ENCODE measurements at places on chromosomes 12 and 14. TPM values are rescaled to one million over a fixed set of nuclear protein-coding genes. Genes with fewer than 3 reads are reported as not detected.
A peak's percentile ranks its signal among the peaks of the same experiment; 100 is the strongest.

Gene GPR162
- 0.24 TPM for total RNA-seq

- H3K4me1 ChIP-seq, result peaks cover 73% of the 10 kb centered on the region
- no peak overlapping the region for H3K27ac ChIP-seq
- DNase-seq, result no peak
- H3K27me3 ChIP-seq, result no peaks in the 10 kb centered on the region
- peaks cover 18% of the 10 kb centered on the region for H3K36me3 ChIP-seq
- H3K4me3 ChIP-seq, result no peak overlapping the region
Measured at GRCh38 chr14:50041980-50042379, 74.4 kb downstream of the VCPKMT start.

- peaks cover 25% of the 10 kb centered on the region for H3K4me1 ChIP-seq
- no peaks in the 10 kb centered on the region for H3K27me3 ChIP-seq
- H3K36me3 ChIP-seq, result peaks cover 9% of the 10 kb centered on the region
- no peak for DNase-seq
Measured at GRCh38 chr14:69068744-69069421, 84.0 kb downstream of the DCAF5 start.

- H3K36me3 ChIP-seq, result no peaks in the 10 kb centered on the region
- no peak for DNase-seq
- no peak overlapping the region for H3K27ac ChIP-seq
- H3K27me3 ChIP-seq, result no peaks in the 10 kb centered on the region
- no peak overlapping the region for H3K4me3 ChIP-seq
- no peaks in the 10 kb centered on the region for H3K4me1 ChIP-seq
Measured at GRCh38 chr12:41076114-41076513, 112.0 kb upstream of the PDZRN4 start.

GRCh38 chr12:115452751-115453281 is 768.8 kb upstream of the TBX3 start:
- no peak overlapping the region for H3K27ac ChIP-seq
- DNase-seq, result no peak
- H3K36me3 ChIP-seq, result no peaks in the 10 kb centered on the region

Gene KRT75
- not detected for total RNA-seq

Gene AQP6
- not detected for total RNA-seq

Gene TOGARAM1
- total RNA-seq, result 3.3 TPM

Gene AQP5
- total RNA-seq, result not detected

Gene TBX3
- not detected for total RNA-seq

Gene PDZRN4
- not detected for total RNA-seq

Gene SLC5A8
- not detected for total RNA-seq

DNA sequence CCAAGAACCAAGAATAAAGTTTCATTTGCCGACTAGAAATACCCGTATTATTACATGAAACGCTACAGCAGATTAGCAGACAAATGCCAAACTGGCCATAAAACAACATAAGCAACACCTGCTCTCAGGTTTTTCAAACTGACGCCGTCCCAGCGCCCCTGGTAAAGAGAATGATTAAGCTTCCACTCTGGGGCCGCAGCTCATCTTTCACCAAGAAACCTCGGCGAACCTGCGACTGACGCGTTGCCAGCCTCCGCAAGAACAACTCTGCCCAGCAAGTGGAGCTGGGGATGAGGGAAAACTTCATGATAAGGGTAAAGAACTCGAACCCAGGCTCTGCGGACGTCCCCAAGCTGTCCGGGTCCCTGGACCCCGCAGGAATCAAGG is 530 bp downstream of the ARL1 start:
- peak; percentile 44 for DNase-seq
- peak overlapping the region; percentile 93 for H3K4me3 ChIP-seq
- no peaks in the 10 kb centered on the region for H3K27me3 ChIP-seq

DNA sequence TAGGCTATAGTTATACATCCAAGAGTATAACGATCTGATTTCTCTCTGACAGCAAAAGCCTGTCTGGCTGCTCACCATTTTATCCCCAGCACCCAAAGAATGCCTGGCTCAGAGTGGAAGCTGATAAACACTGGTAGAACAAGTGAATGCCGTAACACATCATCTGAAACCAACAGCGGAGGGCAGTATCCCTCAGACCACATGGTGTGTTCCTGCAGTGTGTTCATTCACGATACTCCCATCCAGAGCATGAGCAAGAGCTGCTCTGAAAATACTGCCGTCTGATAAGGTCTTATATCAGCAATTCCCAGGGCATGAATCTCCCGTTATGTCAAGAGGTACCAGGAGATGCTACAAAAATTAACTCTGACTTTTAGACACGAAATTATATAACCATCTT is 95.9 kb downstream of the TTC7B start:
- no peaks in the 10 kb centered on the region for H3K4me1 ChIP-seq
- H3K27me3 ChIP-seq, result no peaks in the 10 kb centered on the region
- no peaks in the 10 kb centered on the region for H3K36me3 ChIP-seq
- H3K4me3 ChIP-seq, result no peak overlapping the region

DNA sequence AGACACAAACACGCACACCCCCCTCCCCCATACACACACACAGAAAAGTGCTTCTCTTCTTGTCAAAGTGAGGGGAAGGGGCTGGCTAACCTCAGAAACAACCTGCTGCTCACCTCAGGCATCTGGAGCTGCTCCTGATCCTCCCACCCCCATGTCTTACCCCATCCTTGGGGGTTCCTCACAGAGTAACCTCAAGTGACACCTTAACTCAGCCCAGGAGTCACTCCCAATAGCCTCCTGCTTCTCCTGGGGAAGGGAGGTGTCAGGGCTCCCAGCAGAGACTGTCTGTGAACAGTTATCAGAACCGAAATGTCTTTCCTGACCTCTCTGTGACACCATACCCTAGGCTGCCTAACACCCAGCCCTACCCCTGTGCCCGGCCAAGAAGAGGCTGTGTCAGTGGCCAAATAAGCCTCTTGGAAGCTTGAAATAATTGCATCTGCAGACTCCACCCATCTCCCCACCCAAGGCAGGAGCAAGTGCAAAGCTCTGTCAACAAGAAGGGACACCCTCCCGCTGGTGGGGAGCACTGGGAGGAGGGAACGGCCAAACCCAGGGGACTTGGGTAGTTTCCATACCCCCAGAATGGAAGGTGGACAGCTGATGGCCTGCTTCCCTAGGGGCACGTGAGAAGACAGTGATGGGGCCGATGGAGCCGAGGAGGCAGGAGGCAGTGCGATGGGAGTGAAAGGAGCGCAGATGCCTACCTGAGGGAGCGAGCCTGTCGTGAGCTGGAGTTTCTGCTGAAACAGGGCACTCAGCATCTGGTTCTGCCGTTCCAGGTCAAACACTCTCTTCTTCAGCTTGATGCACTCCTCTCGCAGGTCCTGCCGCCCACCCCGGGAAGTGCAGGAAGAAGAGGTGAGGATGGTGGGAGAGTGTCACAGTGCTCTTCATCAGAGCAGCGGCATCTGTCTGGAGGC is 26.8 kb downstream of the NCKAP5L start:
- H3K27me3 ChIP-seq, result no peaks in the 10 kb centered on the region
- H3K27ac ChIP-seq, result no peak overlapping the region
- no peaks in the 10 kb centered on the region for H3K4me1 ChIP-seq

DNA sequence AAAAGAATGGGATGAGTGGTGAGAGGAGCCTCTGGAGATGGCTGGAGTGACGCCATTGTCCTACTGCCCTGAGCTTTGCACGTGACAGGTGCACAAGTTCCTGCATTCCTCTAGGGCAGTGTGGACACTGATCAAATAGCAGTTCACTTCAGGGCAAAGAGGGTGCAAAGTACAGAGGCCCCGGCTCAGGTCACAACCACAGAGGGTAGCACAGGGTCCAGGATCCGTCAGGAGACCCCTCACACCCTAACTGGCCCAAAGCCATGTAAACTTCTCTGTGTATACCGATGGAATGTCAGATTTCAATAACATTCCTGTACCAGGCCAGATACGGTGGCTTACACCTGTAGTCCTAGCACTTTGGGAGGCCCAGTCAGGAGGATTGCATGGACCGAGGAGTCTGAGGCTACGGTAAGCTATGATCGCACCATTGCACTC is 10.4 kb upstream of the FBLN5 start:
- H3K27me3 ChIP-seq, result no peaks in the 10 kb centered on the region
- no peaks in the 10 kb centered on the region for H3K36me3 ChIP-seq
- no peak overlapping the region for H3K27ac ChIP-seq
- H3K4me3 ChIP-seq, result no peak overlapping the region
- peaks cover 18% of the 10 kb centered on the region for H3K4me1 ChIP-seq

DNA sequence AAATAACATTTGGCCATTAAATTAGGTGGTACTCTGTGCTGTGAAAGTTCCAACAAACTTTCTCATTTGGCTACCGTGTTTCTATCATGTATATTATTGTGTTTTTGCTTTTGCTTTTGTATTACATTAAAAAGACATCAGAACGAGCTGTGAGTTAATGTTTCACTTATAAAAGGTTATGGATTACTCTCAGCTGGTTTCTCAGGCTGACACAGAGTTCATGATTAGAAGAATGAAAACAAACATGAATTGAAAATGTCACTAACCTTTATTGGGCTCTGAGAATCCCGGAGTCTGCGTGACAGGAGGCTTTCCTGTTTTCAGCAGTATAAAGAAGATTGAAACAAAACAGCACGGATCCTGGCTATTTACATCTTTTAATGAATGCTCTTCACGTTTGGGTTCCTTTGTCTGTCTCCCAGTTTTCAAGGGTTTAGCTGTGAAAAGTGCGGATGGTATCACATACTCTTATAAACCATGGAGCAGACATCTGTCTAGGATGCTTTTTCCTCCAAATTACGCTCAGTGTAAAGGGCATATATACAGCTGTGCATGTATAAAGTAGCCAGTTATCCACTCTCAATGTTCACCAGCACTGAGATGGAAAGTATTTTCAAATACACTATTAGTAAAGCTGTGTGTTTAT is 153.6 kb downstream of the PTCSC3 start:
- H3K36me3 ChIP-seq, result no peaks in the 10 kb centered on the region
- no peaks in the 10 kb centered on the region for H3K27me3 ChIP-seq
- H3K4me3 ChIP-seq, result no peak overlapping the region
- DNase-seq, result no peak

DNA sequence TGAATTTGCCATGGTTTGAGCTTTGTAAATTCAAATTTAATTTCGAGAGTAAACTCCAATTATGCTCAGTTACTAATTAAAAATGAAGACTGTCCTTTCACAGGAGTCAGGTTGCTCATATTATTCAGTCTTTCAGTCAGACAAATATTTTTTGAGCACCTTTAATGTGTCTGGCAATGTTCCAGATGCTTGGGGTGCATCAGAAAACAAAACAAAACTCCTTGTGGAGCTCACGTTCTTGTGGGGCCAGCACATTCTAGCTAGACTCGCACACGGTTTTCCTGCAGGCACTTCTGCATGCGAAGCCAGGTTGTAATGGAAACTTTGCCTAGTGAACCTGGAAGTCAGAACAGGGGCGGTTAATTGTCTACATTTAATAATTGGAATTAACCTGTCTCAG is 64.0 kb upstream of the ATF1 start:
- peaks cover 18% of the 10 kb centered on the region for H3K36me3 ChIP-seq
- H3K4me1 ChIP-seq, result no peaks in the 10 kb centered on the region
- DNase-seq, result no peak
- no peak overlapping the region for H3K27ac ChIP-seq
- no peaks in the 10 kb centered on the region for H3K27me3 ChIP-seq
- no peak overlapping the region for H3K4me3 ChIP-seq

- peaks cover 41% of the 10 kb centered on the region for H3K4me1 ChIP-seq
- peak; percentile 92 for DNase-seq
- H3K36me3 ChIP-seq, result peaks cover 7% of the 10 kb centered on the region
- H3K4me3 ChIP-seq, result no peak overlapping the region
- H3K27ac ChIP-seq, result no peak overlapping the region
Measured at GRCh38 chr14:68911594-68912227, 67.4 kb downstream of the ACTN1 start.

DNA sequence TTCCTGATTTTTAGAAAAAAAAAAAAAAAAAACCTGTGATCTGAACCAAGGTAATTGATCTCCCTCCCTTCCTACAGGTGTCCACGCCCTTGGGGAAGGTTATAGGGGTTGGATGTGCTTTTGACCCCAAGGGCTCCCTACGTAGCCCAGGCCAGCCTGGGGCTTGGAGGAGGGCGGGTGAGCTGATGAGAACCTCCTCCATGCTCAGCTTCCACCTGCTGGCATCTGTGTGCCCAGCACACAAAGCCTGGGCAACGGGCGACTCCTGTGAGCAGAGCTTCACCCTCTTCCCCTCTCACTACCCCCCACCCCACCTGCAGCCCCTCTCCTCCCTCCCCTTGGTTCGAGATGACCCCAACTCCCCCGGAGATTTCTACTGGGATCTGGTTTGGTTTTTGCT is 25.3 kb upstream of the INF2 start:
- no peak overlapping the region for H3K27ac ChIP-seq
- H3K4me1 ChIP-seq, result peaks cover 27% of the 10 kb centered on the region
- no peaks in the 10 kb centered on the region for H3K36me3 ChIP-seq
- DNase-seq, result no peak

Measured in activated naive CD4-positive, alpha-beta T cell treated with anti-CD3 and anti-CD28 coated beads for 36 hours (primary cell).